ENCODE measurements at places on chromosomes 6 and 20.

- DNase-seq, result no peak
These were observed 107.2 kb upstream of the SASH1 start for GRCh38 chr6:148235446-148235845.

DNA sequence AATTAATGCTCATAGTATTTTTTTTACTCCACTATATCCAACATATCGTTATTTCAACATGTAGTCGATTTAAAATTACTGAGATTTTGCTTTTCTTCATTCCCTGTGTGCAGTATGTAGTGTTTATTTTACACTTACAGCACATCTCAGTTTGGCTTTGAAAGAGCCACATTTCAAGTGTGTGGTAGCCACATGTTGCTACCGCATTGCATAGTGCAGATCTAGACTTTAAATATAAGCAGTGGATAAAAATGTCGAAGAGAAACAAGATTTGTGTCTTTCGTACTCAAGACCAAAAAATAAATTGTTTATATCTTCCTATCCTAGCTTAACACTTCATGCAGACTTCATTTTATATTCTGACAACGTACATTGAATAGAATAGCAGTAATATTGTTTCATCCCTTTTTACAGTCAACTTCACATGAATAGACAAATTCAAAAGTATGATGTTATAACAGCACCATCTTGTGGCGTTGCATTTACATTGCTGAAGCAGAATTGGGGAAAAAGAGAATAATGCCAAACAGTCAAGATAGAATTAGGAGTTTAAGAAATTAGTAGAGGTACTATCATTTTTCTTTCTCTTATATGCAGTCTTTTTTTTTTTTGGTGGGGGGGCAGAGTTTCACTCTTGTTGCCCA is 29.9 kb downstream of the FBXO5 start:
- DNase-seq, result peak; percentile 22

- no peak for DNase-seq
These were observed 55.1 kb downstream of the SAMD3 start for GRCh38 chr6:130167655-130168054.

DNA sequence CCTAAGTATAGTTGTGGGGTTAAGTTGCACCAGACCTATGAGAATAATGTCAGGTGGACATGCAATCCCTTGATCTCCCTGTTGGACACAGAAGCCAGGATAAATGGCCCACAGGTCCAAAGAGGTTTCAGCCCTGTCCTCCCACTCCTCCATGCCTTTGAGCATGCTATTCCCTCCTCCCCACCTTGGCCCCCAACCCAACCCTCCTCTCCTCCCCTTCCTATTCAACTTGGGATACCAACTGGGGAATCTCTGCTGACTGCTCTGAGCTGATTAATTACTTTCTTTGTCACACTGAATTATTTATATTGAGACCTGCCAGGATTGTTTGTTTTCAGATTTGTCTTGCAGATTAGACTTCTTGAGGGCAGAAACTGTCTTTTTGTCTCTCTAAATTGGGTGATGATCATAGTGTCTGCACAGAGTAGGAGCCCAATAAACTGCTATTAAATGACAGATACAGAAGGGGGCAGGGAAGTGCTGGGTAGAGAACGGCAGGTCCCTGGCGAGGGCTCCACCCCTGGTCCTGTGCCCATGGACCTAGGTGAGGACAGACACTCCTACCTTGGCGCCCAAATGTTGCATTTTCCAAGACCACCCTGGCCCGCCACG is 120.9 kb downstream of the UNC5CL start:
- DNase-seq, result no peak

GRCh38 chr6:125798734-125799508 is 8.2 kb downstream of the NCOA7 start:
- no peak for DNase-seq

DNA sequence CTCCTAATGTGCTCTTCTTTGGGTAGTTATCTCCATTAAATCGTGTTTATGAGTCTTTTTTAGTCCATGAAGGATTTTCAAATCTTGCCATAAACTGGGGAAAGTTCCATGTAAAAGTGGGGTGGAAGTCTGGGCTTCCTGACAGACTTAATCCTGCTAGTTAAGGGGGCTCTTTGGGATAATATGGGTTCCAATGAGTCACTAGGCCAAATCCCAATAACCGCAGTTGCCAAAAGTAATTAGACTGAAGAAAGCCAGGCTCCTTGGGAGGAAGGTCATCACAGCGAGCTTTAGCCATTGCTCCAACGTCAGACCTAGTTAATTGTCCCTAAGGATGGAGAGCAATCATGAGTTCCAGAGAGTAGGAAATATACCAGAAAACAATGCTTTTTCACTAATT is 10.8 kb downstream of the RSPO3 start:
- DNase-seq, result no peak

GRCh38 chr6:95091823-95092436 is 485.4 kb upstream of the MANEA start:
- peak; percentile 71 for DNase-seq

DNA sequence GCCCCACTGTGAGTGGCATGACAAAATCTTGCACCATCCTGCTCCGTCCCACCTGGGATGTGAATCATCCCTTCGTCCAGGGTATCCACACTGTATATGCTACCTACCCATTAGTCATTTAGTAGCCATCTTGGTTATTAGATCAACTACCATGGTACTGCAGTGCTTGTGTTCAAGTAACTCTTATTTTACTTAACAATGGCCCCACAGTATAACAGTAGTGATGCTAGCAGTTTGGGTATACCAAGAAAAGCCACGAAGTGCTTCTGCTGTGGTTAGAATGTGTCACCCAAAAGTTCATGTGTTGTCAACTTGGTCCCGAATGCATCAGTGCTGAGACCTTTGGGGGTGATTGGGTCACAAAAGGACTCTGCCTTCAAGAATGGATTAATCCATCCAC is 11.7 kb downstream of the OSER1 start:
- DNase-seq, result no peak

- no peak for DNase-seq
These were observed 72.8 kb upstream of the PAX1 start for GRCh38 chr20:21632735-21633053.

GRCh38 chr6:168054765-168055560 is 24.0 kb downstream of the FRMD1 start:
- no peak for DNase-seq

DNA sequence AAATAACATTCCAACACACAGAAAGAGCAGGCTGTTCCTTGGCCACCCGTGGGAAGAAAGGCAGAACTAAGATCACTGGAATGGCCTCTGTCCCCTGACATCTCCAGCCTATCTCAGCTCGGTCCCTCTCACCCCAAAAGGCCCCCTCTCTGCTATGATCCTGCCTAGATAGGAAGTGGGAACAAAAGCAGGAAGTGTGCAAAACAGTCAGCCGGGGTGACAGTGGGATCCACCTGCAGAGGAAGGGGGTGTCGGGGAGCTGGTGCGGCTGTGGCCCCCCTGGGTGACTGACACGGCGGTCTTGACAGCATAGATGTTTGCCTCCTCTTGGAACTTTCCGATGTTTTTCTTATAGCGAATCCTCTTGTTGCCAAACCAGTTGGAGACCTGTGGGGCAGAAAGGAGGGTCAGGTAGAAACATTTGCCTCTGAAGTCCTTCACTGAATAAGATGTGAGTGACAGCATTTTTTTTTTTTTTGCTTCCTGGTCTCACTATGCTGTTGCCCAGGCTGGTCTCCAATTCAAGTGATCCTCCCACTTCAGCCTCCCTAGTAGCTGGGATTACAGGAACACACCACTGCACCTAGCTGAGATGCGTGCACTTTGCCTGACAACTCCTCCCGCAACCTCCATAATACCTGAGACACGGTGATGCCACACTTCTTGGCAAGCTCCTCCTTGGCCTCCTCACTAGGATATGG is 2.8 kb downstream of the PBX2 start:
- no peak for DNase-seq

DNA sequence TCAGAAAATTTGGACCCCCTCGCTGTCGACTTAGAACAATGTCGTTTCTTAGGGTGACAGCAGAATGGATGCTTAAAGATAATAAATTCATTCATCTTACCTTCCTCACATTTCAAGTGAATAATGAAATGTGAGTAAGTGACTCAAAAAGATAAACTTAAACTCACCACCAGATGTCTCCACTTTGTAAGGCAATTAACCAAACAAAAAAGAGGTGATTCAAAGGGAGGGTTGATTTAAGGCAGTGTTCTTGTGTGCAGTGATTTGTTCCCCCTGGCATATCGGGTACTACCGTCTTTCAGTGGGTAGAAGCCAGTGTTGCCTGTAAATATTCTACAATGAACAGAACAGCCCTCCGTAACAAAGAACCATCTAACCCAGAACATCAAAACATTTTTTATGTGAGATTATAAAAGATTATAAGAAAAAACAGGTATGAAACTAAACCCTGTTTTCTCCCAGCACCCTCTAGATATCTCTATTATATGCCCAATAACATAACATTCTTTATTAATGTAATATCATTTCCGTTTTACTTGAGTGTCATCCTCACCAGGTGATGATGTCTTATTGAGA is 589.7 kb downstream of the CBLN4 start:
- no peak for DNase-seq

GRCh38 chr6:88402909-88403308 is 236.8 kb upstream of the CNR1 start:
- DNase-seq, result no peak

DNA sequence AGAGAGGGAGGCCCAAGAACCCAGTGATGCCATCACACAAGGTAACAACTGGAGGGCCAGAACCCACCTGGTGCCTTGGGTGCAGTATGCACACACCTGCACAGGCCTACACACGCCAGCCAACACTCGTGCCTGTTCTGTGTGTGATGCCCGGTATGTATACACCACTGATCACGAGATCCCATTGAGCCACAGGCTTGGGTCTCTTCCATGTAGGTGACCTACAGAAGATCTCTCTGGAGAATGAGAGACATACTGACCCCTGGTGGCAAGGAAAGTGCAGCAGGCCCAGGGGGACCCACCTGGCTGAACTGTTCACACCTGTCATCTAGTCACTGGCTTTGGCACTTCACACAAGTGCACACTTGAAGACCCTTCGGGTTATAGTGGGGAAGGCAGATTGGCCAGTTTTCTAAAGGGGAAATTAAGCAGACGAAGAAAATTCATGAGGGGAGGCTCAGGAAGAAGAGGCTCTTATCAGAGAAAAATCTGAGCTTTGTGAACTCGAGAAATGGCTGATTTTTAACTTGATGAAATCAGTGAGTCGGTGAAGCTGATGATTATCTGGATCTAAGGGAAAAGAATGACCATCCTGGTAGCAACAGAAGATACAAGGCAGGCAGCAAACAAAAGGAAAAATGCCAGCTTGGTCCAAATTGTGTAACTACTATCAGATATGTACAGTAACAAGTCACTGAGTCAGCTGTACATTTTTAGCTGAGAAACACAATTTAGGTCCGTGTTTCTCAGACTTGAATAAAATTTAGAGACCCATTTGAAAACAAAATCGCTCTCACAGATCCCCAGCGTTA is 69.1 kb upstream of the PBOV1 start:
- DNase-seq, result peak; percentile 75

DNA sequence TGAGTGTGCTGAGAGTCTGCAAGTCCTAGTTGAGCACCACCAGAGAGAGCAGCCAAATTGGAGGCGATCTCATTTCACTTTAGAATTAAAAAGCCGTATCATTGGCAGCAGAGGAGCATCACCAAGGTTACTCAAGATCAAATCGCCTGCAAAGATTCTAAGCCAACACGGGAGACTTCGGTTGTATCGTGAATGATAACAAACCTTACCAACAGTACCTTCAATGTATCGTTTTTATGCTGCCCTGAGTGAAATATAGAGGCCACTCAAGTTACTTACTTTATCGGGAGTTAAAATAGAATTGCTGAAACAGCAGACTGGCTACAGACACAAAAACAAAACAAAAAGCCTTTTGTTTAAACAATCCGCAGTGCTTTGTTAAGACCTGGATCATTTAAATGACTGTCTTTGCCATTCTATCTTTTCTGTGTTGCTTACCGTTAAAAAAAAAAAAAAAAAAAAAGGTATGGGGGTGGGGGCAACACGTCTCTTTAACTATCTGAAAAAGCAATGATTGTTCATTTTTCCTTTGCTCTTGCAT is 14.2 kb downstream of the NHSL1 start:
- peak; percentile 30 for DNase-seq

- no peak for DNase-seq
These were observed 658.2 kb downstream of the HACE1 start for GRCh38 chr6:104201557-104201956.
